ENCODE measurements at places on chromosomes 6 and 20. TPM values are rescaled to one million over a fixed set of nuclear protein-coding genes. Genes with fewer than 3 reads are reported as not detected.

- peak; percentile 77 for DNase-seq
These were observed 44.7 kb upstream of the CCN2 start for GRCh38 chr6:131995917-131996316.

- DNase-seq = no peak
These were observed 1.5 kb downstream of the ZC3H12D start for GRCh38 chr6:149483334-149483725.

The RAB44 gene
- total RNA-seq = under 0.01 TPM

The PHACTR3 gene
- not detected for total RNA-seq

The CCR6 gene
- not detected for total RNA-seq

DNA sequence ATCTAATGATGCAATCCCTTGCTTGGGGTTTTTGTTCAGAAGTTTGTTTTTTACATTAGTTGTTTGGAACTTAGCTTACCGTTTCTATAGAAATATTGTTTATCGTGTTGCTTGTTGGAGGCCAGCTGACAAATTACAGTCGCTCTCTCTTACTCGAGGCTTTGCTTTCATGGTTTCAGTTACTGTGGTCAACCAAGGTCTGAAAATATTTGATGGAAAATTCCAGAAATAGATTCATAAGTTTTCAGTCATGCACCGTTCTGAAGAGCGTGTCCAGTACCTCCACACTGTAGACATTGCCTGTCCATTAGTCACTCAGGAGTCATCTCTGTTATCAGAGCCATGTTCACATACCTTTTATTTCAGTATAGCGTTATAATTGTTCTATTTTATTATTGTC, 47.9 kb downstream of the DEK start:
- DNase-seq = peak; percentile 8

The SDCBP2 gene
- total RNA-seq = 2.1 TPM

GRCh38 chr6:132715204-132715603, 1.3 kb upstream of the VNN1 start:
- DNase-seq = peak; percentile 79

The GLP1R gene
- total RNA-seq = not detected

DNA sequence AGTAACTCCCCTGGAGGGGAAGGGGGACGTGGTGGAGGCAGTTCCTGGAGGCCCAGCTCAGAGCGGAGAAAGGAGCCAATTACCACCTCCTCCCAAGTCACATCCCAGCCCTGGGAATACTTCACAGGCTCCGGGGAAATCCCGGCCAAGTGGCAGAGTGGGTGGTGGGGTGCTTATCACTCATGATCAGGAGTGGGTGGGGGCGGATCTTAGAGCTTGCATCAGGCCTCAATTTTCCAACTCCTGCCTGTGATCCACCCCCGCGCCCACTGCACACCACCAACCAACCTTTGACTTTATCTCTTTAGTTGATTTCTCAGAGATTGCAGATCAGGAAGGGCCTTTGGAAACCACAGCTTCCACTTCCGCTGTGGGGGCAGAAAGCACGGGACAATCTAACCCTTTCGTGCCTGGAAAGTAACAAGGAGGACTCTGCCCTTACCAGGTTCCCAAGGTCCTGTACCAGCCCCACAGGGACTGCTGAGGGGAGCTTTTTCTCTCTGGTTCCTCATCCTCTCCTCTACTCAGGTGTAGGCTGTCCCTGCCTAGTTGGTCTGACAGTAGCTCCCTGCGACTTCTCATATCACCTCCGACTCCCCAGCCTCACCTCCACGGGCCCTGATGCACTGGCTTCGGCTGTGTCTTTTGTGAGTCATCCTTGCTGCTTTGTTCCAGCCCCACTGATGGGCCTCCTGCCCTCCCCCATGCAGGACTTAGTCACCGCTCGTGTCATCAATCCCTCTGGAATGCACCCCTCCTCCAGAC, 24.9 kb upstream of the IER3 start:
- peak; percentile 98 for DNase-seq

DNA sequence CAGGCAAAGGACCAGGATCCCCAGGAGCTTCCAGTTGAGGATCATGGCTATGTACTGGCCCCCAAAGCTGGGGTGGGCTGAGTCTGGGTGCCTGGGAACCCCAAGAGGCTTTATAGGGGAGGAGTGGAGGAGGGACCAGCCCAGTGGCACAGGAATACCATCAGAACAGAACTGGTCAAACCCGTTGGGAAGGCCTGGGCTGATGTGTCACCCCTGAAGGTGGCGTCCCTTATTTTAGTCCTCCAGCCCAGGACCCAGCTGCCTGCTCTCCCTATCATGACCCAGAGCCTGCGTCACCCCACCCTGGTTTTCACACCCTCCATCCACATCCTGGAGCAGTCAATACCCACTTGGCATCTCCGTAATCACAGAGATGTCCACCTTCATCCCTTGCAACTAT, at the start of gene PSORS1C2:
Gene PSORS1C2 (minus strand): TSS at position 85 of the 400 bp plus-strand sequence. CDS start 40 bp downstream, at position 45.
- DNase-seq = no peak

GRCh38 chr6:27863962-27864905, 48.0 kb downstream of the OR2B2 start:
- peak; percentile 35 for DNase-seq

GRCh38 chr20:8796088-8796660, 272.7 kb upstream of the PLCB4 start:
- peak; percentile 58 for DNase-seq

DNA sequence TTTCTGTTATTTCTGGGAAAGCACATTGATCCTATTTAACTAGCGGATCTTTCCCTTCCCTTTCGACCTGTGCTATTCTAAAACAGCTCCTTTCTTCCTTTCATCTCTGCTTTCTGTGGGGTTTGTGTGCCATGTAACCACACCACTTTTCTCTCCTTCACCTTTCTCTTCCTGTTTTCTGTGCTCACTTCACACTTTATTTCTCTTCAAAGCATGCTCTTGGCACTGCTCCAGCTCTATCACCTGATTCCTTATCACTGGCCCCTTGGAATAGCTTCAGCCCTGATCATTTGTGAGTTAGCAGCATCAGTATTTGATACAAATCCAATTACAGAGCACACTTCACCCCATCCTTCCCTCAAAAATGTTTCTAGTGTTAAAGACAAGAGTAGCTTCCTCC, 8.1 kb upstream of the METTL24 start:
- no peak for DNase-seq

The C20orf141 gene
- total RNA-seq = not detected

GRCh38 chr6:167643223-167643622, 183.5 kb upstream of the AFDN start:
- no peak for DNase-seq

DNA sequence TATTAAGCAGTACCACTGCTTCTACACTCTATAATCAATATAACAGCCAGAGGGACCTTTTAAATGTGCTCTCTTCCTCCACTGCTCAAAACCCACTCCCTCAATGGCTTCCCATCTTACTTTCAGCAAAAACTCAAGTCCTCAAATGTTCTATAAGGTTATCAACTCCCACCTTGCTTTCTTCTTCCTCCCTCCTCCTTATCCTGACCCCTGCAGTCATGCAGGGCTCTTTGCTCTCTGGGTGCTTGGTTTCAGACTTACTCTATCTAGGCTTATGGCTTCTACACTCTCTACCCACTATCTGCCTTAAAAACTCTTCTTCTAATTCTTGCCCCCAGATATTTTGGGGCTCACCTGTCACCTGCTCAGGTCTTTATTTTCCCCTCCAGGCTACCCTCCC, 5.3 kb downstream of the ARHGAP18 start:
- DNase-seq = no peak

GRCh38 chr6:27693766-27694546, 218.2 kb downstream of the OR2B2 start:
- DNase-seq = no peak

The C6orf58 gene
- not detected for total RNA-seq

DNA sequence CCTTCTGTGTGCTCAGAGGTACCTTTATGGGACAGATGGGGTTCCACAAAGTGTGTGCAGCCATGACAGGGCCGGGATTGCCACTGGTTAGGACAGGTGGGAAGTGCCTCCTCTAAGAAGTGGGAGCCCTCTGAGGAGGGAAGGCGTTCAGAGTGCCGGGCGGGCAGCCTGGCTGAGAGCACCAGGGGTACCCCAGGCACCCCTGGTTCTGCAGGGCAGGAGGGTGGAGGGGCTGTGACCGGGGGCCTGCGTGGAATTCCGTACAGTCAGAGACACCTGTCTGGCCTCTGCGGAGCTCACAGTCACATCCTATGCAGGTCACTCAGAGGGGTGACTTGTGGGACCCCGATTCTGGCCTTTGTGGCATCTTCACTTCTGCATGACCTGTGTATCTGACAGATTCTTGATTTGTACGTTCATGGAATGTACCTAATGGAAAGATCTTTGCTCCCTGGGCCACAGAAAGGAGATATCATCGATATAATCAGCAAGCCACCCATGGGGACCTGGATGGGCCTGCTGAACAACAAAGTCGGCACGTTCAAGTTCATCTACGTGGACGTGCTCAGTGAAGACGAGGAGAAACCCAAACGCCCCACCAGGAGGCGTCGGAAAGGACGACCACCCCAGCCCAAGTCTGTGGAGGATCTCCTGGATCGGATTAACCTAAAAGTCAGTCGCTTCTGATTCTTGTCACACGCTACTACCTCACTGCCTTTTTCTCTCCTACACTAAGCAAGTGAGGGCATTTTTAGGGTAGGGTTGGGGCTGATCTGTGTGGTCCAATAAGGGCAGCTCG, 190.9 kb downstream of the SASH1 start:
- no peak for DNase-seq

The CST1 gene
- total RNA-seq = 3.6 TPM

GRCh38 chr6:45668705-45669104, 291.0 kb upstream of the SUPT3H start:
- no peak for DNase-seq

- peak; percentile 52 for DNase-seq
These were observed 105.4 kb upstream of the MCHR2 start for GRCh38 chr6:100099189-100100074.

DNA sequence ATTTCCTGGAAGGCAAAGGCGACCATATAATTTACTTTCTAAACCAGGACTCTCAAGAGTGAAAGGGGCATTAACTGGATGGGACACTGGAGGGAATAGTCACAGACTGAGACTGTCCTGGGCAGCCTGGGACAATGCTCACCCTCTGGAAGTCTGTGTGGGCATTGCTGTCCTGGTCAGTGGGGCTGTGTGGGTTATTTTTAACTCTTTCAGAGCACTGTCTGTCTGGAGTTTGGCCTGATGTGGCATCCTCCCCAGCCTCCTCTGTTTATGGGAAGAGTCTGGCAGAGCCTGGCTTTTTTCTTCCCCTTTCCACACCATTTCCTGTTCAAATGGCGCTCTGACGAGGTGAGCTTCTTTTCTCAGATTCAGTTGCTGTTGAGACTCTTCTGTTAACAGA, 11.7 kb downstream of the DAAM2 start:
- DNase-seq = no peak

DNA sequence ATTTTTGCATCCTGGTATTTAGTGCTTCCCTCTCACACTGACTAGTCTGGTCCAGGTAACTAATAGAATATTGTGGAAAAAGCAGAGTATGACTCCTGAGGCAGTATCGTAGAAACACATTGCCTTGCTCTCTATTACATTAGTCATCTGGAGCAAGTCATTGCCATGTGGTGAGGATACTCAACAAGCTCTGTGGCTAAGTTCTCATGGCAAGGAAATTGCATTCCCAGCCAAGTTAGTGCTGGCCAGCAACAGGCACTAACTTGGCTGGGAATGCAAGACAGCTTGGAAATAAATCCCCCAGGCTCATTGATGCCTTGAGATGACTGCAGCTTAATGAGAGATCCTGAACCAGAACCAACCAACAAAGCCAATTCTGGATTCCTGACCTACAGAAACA, 39.7 kb upstream of the HTR1B start:
- peak; percentile 34 for DNase-seq

Measured in fibroblast of lung (primary cell).